ENCODE measurements at places on chromosomes 2 and 18. TPM values are rescaled to one million over a fixed set of nuclear protein-coding genes. Genes with fewer than 3 reads are reported as not detected.

- H3K27ac ChIP-seq = no peak overlapping the region
- peak; percentile 68 for DNase-seq
- H3K27me3 ChIP-seq = no peaks in the 10 kb centered on the region
- no peaks in the 10 kb centered on the region for H3K36me3 ChIP-seq
Observed at GRCh38 chr2:20507166-20507692, 60.4 kb downstream of the RHOB start.

DNA sequence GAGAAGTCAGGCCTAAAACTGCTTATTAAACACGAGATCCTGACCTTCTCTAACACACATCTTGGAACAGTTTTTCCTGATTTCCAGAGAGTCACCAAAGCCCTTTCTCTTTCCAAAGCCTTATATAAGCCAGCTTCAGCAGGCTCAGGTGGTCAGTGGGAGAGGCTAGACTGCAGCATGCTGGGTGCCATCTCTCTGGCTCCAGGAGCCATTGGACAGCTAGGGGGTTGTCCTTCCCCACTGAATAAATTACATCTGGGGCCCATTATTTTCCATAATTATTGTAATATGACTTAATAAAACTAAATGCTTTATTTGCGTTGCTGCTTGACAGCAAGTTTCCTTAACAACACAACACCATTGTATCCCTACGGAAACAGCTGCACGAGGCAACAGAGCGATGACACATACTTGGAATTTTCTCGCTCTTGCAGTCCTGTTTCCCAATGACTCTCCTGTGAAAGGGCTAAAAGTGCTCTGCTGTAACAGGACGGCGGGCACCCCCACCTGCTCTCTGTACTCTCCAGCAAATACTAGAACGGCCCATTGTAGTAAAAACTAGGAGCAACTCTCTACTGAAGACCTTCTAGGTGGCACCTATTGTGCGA lies 160.6 kb downstream of the RNF144A start:
- no peak overlapping the region for H3K27ac ChIP-seq
- peaks cover 9% of the 10 kb centered on the region for H3K4me1 ChIP-seq
- H3K27me3 ChIP-seq = no peaks in the 10 kb centered on the region
- no peaks in the 10 kb centered on the region for H3K36me3 ChIP-seq
- peak; percentile 65 for DNase-seq

- H3K27ac ChIP-seq = no peak overlapping the region
- H3K36me3 ChIP-seq = no peaks in the 10 kb centered on the region
- H3K27me3 ChIP-seq = no peaks in the 10 kb centered on the region
- no peak for DNase-seq
Observed at GRCh38 chr2:133312038-133312729, 256.1 kb downstream of the NCKAP5 start.

GRCh38 chr2:2898744-2899143 lies 478.9 kb downstream of the EIPR1 start:
- no peak for DNase-seq
- H3K4me3 ChIP-seq = no peak overlapping the region
- H3K36me3 ChIP-seq = no peaks in the 10 kb centered on the region
- H3K4me1 ChIP-seq = no peaks in the 10 kb centered on the region
- H3K27me3 ChIP-seq = no peaks in the 10 kb centered on the region

Gene AQP12B
- not detected for total RNA-seq

Gene FSHR
- not detected for total RNA-seq

- no peak overlapping the region for H3K4me3 ChIP-seq
- DNase-seq = no peak
- no peaks in the 10 kb centered on the region for H3K27me3 ChIP-seq
- peak overlapping the region; percentile 63 for H3K27ac ChIP-seq
Observed at GRCh38 chr18:10659594-10659993, 133.8 kb downstream of the NAPG start.

GRCh38 chr18:63949068-63949737 lies at the start of gene HMSD:
Gene HMSD, plus strand, starts transcription at chr18:63949301. Its CDS starts 4,155 bp downstream, at chr18:63953456.
- DNase-seq = no peak
- no peak within 1 kb of the TSS for H3K27ac ChIP-seq
- peaks cover 8% of the 10 kb centered on the region for H3K4me1 ChIP-seq
- no peaks in the 10 kb centered on the region for H3K27me3 ChIP-seq
- H3K4me3 ChIP-seq = peak within 1 kb of the TSS; percentile 6

GRCh38 chr2:45382744-45383143 lies 228.3 kb downstream of the SRBD1 start:
- no peak for DNase-seq
- H3K36me3 ChIP-seq = no peaks in the 10 kb centered on the region
- H3K27ac ChIP-seq = no peak overlapping the region
- no peaks in the 10 kb centered on the region for H3K4me1 ChIP-seq
- no peak overlapping the region for H3K4me3 ChIP-seq
- H3K27me3 ChIP-seq = no peaks in the 10 kb centered on the region

Measured in sigmoid colon (tissue), 7 donors.